ENCODE measurements at places on chromosomes 13 and 19. TPM values are rescaled to one million over a fixed set of nuclear protein-coding genes. Genes with fewer than 3 reads are reported as not detected.

DNA sequence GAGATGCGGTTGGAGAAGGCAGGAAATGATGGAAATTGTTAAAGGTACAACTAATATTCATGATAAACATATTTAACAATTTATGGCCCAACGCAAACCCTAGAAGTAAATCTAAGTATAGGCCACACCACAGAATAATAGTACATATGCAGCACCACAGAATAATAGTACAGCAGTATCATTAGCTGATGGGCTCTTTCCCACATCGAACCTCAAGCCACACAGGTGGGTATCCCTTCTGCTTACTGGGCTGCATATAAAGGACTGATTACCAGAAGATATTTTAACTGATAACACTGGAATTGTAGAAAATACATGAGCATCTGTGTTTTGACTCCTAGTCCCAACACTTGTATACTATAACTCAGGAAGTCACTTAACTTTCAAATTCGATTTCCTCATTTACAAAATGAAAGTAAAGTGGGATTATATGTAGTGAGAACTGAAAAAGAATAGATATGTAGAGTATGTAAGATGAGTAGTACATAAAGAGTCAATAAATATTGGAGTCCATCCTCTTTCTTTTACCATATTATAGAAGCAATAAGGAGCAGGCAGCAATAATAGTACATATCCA, 91.5 kb downstream of the TSC22D1 start:
- no peak for DNase-seq

- no peak for DNase-seq
Observed at GRCh38 chr19:13002166-13002898, 7.1 kb downstream of the NFIX start.

VAV1 gene
- not detected for total RNA-seq

DNA sequence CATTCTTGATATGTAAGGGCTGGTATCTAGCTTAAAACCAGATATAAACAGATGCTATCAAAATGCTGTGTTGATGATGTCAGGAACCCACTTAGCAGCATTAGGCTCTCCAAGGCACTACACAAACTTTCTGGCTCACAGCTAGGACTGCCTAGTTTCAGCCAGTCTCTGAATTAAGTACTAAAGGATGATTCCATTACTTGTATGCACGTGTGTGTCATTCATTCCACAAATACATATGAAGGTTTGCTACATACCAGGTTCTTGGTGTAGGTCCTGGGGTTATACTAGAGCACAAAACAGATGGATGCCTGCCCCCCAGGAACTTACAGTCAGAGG, 151.5 kb downstream of the RGCC start:
- no peak for DNase-seq

ZNF8 gene
- total RNA-seq: 11.2 TPM

GRCh38 chr13:111202745-111203144, 87.6 kb downstream of the ARHGEF7 start:
- no peak for DNase-seq

- no peak for DNase-seq
Observed at GRCh38 chr13:32247887-32248286, 67.3 kb downstream of the ZAR1L start.

Data from endothelial cell (in vitro differentiated cells).